Stimulated activated CD4-positive, alpha-beta T cell treated with anti-CD3 and anti-CD28 coated beads, TNF-alpha, amount 100 ng/mL, for 1 hour (primary cell): ENCODE measurements at places on chromosomes 13 and 19.

GRCh38 chr13:112182846-112183531 is 116.0 kb downstream of the SOX1 start:
- DNase-seq: no peak

- DNase-seq: no peak
Observed at GRCh38 chr13:41827507-41828213, 133.2 kb downstream of the VWA8 start.

DNA sequence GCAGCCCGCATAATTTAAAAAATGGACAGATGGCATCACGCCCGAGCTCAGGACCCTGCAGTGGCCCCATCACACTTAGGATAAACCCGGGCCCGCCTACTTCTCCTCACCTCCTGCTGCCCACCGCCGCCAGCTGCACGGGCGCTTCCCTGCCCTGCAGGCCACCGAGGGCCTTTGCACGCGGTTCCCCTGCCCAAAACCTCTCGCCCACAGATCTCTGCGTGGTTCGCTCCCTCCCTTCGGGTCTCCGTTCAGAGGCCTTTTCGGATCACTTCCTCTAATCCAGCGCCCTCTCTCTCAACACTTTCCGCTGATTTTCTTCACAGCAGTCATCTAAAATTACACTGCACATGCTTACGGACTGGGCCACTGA is 1.8 kb downstream of the SHISA7 start:
- no peak for DNase-seq

DNA sequence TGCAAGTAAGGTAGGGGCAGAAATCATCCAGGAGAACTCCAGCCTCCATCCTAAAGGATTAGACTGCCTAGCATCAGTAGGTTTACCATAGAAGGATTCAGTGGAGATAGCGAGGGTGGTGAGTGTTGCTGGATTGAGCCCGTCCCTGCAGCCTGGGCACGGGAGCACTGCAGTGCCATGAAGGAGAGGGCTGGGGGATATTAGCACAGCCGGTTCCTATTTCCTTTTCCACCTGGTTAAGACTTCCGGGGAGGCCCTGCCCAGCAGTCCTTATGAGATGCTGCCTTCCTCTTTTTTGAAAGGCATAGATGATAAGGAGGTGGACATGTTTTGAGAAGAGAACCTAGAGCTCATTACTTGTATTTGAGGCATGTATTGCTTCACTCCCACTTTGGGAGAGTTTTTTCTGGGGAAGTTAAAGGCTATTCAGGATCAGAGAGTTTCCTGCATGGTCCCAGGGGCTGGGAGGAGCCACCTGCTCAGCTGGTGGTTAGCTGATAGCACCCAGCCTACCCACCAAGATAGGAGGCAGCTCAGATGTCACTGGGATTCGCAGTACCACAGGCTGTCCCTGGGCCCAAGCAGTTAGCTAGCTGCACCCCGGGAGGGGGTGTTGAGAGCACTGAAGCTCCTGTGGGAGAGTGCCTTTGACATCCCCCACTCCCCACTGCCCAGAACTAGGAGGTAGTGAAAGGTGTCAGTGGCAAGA is 17.2 kb downstream of the ACTN4 start:
- DNase-seq: no peak

- DNase-seq: no peak
Observed at GRCh38 chr19:40622773-40623075, 21.6 kb downstream of the LTBP4 start.

DNA sequence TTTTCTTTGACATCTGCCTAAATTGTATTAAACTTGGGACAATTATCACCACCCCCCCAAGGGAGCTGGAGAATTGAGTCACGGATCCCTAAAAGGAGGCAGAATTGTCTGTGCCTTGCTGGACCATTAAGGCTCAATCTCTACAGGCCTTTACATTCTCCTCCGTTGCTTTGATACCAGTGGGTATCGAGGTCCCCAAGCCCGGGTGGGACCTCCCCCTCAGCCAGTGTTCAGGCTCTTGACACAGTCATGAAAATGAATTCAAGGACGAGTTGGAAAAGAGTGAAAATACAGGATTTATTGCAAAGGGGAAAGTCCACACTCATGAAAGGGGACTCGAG is 5.6 kb downstream of the PPP1R15A start:
- no peak for DNase-seq

- DNase-seq: no peak
Observed at GRCh38 chr19:11152318-11153062, 3.1 kb downstream of the SPC24 start.

GRCh38 chr19:7520131-7521051 is 2.0 kb upstream of the MCOLN1 start:
- no peak for DNase-seq

DNA sequence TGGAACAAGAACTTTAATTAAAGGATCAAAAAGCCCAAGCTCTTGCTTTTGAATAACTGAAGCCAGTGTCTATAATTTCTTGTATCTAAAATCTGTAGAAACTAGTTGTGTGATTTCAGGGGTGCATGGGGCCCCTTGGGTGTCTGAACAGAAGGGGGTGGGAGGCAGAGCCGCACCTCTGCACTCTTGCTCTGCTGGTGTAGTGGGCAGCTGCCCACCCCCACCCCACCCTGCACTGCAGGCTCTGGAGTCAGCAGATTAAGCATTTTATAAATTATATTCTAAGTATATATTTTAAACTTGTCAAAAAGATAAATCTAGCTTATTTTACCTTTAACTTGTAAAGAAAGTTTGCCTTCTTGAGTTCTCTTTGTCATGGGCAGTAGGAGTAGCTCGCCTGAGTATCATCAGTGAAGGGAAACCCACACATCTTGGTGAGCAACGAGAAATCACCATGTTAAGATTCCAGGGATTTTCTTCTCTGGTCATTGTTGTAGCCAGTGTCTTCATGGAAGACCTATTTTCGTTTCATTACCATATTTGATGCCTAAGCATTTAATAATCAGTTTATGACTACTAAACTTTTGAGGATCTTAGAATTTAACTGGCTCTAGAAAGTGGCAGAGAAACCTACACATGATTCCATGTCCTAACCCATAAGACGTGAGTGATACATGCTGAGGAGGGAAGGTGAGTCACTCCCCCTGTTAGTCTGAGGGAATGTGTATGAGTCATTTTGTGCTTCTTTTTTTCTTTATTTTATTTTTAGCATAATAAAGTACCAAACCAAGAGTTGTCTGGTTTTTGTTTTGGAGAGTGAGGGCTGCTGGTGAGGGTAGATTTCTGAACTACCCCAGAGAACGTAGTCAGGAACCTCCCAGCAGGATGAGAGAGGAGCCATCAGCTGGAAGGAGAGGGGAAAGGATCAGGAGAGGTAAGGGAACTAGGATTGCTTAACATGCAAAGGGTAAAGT is 7.7 kb downstream of the UBE2L5 start:
- no peak for DNase-seq

- no peak for DNase-seq
Observed at GRCh38 chr13:57734306-57734705, 102.8 kb downstream of the PCDH17 start.

GRCh38 chr13:91158017-91158395 is 189.5 kb upstream of the MIR17HG start:
- no peak for DNase-seq

- DNase-seq: no peak
Observed at GRCh38 chr19:35911790-35912189, 3.7 kb upstream of the TYROBP start.

DNA sequence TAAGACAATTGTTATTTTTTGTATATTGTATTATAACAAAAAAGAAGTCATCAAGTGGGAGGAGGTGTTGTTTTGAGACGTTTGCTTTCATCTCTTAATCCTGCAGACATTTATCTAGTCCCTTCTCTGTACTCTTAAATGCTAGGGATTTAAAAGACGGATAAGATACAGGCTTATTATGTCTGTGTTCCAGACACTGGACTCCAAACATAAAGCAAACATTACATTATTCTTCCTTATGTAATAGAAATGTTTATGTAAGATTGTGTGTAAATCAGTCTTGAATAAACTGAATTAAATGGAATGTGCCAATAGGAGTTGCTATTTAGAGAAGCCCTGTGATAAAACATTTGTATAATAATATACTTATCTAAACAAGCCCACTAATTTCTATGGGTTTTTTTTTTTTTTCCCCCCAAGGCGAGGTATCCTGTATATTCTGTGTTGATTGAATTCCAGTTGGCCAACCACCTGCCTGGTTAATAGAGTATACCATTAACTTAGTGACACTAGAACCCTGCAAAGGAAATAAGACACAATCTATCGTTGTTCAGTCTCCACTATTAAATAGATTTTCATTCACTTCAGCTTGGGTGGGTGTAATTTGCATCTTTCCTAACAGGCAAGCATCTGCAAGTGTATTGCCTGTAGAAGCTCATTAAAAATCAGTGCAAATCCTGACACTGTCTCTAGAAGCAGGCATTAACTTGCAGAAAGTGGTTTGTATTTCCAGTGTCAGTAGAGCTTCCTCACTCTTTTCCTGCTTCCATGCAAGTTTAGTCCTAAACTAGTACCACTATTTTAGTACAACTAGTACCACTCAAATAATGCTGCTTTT is 69.0 kb downstream of the LRCH1 start:
- no peak for DNase-seq

- DNase-seq: no peak
Observed at GRCh38 chr19:28126135-28126898, 1086.6 kb downstream of the UQCRFS1 start.

DNA sequence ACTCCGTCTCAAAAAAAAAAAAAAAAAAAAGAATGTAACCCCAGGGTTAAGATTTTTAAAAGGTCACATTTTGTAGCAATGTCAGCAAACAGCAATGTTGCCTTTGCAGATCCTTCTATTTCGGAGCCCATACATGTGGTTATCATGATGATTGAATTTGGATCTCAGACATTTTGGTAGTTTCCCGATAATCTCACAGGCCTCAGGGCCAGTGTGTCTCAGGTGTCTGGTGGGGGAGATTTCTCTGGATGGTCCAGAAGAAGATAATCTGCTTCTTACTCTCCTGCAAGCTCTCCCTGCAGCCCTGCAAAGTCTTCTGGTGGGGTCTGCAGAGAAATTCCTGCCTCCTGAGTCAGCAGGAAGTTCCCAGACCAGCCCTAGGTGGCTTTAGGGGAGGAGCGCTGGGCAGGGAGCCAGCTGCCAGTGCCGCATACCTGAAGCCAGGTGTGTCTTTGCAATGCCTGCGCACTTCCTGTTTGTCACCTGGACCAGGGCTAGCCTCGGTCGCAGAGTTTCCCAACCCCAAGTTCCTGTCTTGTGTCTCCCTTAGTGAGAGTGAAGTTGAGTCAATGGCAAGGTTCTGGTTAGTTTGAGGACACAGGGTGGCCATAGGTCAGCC is 1.4 kb downstream of the SH2D3A start:
- no peak for DNase-seq

- no peak for DNase-seq
Observed at GRCh38 chr19:16850133-16850532, 20.9 kb downstream of the SIN3B start.

GRCh38 chr19:56596676-56597075 is 1.6 kb downstream of the ZNF71 start:
- DNase-seq: no peak

DNA sequence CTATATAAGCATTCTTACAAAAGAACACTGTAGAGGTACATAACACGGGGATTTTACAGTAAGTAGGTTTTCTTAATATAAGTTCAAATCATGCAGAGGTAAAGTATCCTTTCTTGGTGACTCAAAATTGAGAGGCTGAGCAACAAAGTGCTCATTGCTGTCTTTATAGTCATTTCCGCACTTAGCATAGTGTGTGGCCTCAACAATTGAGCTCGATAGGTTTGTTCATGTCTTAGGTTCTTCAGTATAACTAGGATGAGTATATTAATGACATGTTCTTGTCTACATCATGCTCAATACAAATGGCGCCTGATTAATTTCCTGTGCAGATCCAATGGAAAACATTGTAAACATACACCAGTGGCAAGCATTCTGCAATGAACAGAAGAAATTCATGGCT is 1.4 kb downstream of the WDFY2 start:
- DNase-seq: no peak

GRCh38 chr13:99436686-99437416 is 64.4 kb upstream of the TM9SF2 start:
- peak; percentile 91 for DNase-seq

DNA sequence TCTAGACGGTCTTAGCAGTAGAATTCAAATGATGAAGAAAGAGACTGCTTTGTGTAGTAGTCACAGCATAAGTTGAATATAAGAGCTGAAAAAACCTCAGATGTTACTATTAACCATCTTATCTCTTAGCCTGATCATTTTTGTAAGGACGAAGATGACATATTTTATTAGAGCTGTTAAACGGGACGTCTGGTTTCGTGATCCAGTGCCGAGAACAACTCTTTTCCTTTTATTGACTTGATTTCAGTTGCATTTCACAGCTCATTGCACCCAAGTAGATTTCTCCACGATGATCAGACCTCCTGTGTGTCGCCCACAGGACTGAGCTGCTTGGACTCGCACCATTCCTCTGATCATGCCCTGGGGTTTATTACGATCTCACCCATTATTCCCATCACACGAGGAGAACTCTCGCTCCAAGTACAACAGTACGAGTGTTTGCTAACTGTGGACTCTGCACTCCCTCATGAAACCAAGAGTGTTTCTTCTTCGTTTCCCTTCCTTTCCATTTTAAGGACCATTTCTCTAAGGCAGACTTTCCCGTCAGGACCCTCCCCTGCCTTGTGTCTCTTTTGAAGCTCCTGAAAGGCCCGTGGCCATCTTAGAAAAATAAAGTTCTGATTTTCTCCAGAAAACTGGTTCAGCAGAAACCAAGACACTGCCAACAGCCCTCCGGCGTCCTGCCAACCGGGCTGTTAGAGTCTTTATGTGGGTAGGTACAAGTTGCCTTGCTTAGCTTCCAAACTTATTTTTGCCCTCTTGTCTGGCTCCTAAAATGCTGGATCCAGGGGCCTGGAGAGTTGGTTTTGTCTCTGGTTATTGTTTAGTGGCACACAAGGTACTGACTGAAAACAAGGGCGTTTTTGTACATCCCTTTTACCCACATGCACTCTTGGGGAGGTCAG is 48.2 kb upstream of the RNF113B start:
- no peak for DNase-seq

- no peak for DNase-seq
Observed at GRCh38 chr19:1251330-1252220, 3.2 kb downstream of the MIDN start.

DNA sequence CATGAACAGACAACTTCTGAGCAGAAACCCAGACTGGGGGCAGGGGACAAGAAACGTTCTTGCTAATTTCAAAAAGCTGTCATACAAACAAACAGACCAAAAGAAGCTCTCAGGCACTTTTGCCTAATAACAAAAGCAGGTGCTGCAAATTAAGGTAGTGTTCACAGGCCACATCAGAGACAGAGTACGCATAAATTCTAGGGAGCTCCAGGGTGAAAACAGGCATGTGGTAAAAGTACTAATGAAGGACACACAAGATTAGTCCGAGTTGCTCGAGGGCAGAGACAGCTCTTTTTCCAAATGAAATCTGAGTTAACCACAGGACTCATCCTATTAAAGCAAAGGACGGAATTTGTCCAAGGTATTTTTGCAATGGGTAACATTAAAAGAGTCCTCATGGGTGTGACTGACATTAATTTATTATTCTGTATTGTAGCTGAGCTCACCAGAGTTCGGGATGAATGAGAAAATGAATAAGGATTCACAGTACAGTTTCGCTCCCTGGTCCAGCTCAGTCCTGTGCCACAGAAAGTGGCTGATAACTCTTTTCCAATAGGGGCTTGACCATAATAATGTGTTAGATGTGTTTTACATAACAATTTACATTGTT is 197.3 kb downstream of the LHFPL6 start:
- no peak for DNase-seq
